Activated T-cell treated with anti-CD3 and anti-CD28 coated beads, Interleukin-2, amount 50 U/mL, for 72 hours (primary cell): ENCODE measurements at places on chromosomes 3 and 15.

DNA sequence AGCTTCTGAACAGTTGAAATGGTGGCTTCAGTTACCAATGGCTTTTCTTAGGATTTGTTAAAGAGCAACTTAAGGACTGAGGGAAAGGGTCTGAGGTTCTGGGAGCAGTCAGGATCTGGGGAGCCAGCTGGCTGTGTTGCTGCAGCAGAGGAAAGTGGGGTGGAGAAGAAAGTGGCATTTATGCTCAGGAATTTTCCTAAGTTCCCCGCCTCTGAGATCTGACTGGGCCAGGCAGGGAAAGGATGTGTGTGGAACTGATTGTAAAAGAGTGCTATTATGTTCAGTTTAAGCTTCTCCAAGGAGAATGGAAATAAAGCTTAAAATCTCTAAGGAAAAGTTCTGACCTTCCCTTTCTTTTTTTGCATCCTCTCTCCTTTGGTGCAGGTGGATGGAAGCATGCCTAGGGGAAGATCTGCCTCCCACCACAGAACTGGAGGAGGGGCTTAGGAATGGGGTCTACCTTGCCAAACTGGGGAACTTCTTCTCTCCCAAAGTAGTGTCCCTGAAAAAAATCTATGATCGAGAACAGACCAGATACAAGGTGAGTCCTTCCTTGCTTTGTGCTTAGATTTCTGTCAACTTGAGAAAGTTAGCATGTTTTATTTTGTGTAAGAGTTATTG is 37.8 kb downstream of the IQGAP1 start:
- no peak for DNase-seq

- no peak for DNase-seq
These were observed 224.4 kb upstream of the ATP11B start for GRCh38 chr3:182568876-182569275.

DNA sequence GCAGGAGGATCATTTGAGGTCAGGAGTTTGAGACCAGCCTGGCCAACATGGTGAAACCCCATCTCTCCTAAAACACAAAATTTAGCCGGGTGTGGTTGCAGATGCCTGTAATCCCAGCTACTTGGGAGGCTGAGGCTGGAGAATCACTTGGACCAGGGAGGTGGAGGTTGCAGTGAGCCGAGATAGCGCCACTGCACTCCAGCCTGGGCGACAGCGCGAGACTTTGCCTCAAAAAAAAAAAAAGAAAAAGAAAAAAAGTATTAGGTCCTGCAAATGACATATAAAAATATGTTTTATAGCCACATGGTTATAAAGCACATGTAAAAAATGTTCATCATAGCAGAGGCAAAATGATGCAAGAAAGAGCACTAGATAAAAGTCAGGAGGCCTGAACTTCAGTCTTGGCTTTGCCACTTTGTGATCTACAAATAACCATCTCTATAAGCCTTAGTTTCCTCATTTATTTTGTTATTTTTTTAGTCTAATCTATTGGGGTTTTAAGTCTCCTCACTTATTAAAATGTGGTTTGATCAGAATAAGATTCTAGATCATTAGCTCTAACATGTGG is 4.9 kb downstream of the SLC12A6 start:
- DNase-seq, result no peak

DNA sequence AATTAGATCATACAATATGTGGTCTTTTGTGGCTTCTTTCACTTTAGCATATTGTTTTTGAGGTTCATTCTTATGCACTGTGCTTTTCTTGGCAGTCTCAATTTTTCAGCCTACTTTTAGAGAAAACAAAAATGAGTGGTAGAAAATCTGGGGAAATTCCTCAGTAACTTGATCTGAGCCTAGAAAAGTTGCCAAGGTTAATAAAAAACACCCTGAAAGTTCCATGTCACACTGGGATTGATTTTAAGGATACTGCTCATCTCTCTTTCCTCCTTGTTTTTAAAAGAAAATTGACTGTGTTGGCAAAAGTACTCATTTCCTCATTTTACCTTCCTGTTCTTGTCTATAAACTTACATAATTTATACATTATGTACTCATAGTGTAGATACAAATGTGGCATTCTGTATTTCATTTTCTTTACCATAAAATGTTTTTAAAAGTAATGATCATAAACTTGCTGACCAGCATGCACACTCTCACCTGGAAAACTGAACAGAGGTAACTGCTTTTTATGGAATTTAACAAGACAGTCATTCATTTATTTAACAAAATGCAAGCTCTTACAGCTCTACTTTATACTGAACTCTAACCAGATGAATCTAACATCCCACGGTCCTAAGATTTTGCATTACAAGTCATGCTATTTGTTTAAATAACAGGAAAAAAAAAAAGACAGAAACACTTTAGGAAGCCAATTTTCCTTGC is 28.6 kb upstream of the SH3BP5 start:
- no peak for DNase-seq

DNA sequence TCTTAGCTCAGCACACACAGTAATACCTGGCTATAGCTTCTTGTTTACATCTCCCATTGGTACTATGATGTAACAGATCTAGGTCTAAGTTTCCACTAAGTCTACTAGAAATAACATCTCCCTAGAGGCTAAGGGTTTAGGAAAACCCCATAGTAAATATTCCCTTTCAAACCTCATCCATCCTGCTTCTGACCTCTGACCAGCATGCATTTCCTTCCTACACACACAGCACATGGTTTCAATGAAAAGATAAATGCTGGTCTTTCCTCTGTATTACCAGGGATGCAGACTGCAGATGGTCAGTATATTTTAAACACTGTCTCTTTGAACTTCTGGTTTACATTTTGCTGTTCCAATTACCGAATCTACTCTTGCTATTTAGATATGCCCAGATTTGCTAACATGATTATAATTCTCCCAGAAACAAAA is 96.6 kb downstream of the EFL1 start:
- DNase-seq, result no peak

- DNase-seq, result no peak
These were observed 1080.3 kb downstream of the ROBO1 start for GRCh38 chr3:78687520-78687919.

GRCh38 chr3:147368151-147368550 is 38.2 kb downstream of the ZIC4 start:
- DNase-seq, result no peak

GRCh38 chr3:13865106-13865505 is 14.8 kb downstream of the WNT7A start:
- no peak for DNase-seq

- DNase-seq, result peak; percentile 14
These were observed 6.8 kb downstream of the RARRES1 start for GRCh38 chr3:158725348-158726011.

GRCh38 chr15:25859838-25860645 is 3.1 kb downstream of the ATP10A start:
- DNase-seq, result peak; percentile 55

- DNase-seq, result no peak
These were observed 15.0 kb downstream of the PTH1R start for GRCh38 chr3:46892285-46893145.

DNA sequence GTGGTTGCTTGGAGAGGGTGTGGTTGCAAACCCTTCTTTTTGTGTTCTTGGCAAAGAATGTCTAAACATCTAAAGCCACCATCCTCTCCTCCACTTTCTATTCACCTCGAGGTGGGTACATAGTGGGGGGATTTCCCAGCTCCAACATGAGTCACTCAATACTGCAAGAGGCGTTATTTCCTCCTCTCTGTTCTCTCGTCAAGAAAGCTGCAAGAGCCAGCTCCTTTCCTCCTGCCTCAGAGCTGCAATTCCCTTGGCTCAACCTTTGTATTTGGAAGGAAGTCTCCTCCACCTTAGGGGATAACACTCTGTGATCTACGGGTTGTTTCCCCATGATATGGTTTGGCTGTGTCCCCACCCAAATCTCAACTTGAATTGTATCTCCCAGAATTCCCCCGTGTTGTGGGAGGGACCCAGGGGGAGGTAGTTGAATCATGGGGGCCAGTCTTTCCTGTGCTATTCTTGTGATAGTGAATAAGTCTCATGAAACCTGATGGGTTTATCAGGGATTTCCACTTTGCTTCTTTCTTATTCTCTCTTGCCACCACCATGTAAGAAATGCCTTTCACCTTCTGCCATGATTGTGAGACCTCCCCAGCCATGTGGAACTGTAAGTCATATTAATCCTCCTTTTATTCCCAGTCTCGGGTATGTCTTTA is 138.4 kb downstream of the PLCL2 start:
- peak; percentile 63 for DNase-seq

- no peak for DNase-seq
These were observed 77.9 kb upstream of the PRR23C start for GRCh38 chr3:139122612-139123011.

GRCh38 chr15:88989578-88989977 is 76.4 kb upstream of the MFGE8 start:
- DNase-seq, result no peak

DNA sequence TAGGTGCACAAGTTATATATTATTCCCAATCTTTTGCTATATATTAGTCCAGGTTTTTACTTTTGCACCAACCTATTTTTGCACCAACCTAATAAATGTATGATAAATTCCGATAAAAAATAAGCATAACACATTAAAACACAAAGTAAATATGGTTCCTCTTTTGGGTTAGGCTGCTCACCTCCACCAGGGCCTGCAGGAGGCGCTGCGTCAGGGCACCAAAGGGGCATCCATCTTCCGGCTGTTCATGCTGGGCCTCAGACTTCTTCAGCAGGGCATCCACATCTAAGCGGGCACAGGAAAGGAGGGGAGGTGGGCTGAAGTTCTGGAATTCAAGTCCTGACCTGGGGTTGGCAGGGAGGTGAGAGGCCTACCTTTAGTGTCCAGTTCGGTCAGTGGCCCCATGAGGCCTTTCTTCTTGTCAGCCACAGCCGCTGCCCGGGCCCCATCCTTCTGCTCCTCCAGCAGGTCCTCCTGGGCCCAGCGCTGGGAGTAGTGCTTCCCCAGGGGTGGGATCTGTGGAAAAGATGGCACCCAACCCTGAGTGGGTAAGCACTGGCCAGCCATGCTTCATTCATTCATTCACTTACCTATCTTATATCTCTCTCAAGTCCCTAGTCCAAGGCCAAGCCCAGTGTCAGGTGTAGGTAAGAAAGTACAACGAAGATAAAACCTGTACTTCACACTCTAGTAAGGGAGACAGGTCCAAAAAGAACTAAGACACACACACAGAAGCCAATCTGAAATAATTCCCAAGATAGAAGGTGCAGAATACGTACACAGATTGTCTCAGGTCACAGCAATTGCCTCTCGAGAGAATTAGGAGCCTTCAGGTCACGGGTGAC is 5.2 kb downstream of the TADA3 start:
- no peak for DNase-seq

- DNase-seq, result no peak
These were observed 576.3 kb downstream of the GRM7 start for GRCh38 chr3:7437231-7437630.

GRCh38 chr15:70424937-70425411 is 327.3 kb upstream of the TLE3 start:
- DNase-seq, result peak; percentile 24

DNA sequence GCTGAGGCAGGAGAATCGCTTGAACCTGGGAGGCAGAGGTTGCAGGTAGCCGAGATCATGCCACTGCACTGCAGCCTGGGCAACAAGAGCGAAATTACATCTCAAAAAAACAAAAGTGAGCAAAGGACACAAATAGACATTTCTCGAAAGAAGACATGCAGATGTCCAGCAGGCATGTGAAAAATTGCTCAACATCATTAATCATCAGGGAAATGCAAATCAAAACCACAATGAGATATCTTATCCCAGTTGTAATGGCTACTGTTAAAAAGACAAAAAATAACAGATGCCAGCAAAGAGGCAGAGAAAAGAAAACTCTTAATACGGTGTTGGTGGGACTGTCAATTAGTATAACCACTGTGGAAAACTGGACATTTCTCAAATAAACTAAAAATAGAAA is 20.9 kb downstream of the ASB7 start:
- no peak for DNase-seq

DNA sequence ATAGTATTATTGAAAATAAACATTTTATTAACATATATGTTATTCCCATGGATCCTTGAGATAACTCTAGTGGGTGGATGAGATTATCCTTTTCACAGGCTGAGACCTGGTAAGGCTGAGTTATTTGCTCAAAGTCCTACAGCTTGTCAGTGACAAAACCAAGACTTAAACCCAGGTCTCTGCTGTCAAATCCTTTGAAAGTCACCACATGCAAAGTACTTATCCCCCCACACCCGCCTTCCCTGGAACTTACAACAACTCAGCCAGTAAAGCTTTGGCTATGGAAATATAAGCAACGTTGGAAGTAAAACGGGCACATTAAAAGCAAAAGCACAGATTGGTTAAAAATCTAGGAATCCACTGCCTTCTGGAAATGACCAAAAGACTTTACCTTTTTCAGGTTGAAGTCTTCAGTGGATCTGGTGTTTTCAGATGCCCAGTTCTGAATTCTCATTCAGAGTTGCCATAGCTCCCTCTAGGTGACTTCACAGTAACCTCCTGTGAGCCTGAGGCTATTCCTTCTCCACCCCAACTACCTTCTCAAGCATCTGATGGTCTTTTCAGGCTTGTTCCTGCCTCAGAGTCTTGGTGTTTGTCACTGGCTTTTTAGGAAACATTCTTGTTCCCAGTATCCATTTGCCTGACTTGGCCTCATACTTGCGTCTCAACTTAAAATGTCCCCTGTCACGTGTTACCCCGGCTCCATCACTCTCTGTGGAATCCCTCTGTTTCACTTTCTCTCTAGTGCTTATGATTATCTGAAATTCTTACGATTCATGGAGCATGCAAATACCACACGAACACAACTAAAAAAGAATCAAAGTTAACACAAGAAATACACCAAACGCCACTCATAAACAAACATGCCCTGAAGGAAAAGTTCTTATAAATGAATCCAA is 131.2 kb downstream of the MAGI1 start:
- no peak for DNase-seq

GRCh38 chr3:54349691-54350090 is 227.3 kb downstream of the CACNA2D3 start:
- no peak for DNase-seq
